AG08395 (cell line): ENCODE measurements at places on chromosomes 16 and 17.
A peak's percentile ranks its signal among the peaks of the same experiment; 100 is the strongest.

- DNase-seq: no peak
Observed at GRCh38 chr17:58344047-58344790, 7.8 kb downstream of the SUPT4H1 start.

DNA sequence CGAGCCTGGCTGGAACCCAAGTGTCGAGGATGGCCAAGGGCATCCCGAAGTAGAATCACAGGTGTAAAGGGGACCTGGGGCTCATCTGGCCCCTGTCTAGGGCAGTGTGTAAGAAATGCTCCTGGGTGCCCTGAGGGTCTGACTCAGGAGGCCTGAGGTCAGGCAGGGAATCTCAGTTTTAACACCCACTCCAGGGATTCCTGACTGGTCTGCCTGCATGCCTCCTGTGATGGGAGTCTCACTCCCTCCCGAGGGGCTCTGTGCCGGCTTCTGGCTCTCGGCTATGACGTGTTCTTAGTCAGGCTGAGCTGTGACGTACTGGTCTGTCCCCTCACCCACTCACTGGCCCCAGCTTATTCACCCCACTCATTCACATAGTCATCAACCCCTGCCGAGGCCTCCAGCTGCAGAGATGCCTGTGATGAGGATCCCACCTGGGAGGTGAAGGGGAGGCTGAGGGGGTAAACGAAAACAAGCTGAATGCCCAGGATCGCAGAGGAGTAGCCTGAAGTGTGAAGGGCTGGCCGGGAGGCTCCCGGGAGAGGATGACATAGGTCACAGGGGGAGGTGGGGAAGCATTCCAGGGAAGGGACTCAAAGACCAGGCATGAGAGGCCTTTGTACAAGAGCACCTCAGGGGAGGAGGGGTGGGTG, 23.8 kb downstream of the FAM83G start:
- peak; percentile 29 for DNase-seq

- peak; percentile 77 for DNase-seq
Observed at GRCh38 chr17:7989781-7990655, 12.4 kb upstream of the GUCY2D start.

- DNase-seq: no peak
Observed at GRCh38 chr17:57940231-57940630, 15.0 kb downstream of the CUEDC1 start.

- DNase-seq: no peak
Observed at GRCh38 chr16:79509211-79509631, 91.3 kb downstream of the MAF start.
